ENCODE measurements at places on chromosomes 16 and 17.

DNA sequence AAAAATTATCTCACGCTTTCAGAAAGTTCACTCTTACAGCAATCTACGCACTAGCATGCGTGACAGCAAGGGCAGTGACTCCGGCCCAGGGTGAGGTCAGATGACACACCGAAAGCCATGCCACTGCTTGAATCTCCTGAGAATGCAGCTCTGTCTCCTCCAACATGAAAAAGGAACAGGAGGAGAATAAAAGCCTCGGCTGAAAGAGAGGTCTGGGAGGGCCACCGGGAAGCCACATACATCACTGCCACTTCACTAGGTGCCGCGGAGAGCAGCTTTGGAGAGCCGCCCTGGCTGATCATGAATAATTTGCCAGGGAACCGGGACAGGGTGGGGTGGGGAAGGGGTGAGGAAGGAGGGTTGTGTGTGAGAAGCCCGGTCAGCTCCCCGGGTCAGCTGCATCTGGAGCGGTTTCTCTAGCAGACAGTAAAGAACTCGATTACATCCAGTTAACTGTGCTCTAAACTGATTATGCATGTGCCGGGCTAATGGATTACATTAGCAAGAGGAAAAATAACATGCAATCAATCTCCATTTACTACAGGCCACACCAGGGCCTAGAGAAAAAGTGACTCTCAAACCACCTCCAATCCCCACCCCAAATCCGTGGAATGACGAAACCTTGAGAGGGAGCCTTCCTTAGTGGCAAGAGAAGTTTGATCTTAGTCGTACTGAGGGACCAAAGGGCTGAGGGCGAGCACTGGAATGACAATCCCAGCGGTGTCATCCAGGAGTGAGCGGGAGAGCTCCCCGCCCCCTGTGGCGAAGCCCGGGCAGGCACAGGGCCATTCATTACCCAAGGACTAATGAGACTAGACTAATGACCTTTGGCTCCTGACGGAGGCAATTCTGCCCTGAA is 100.3 kb downstream of the ZFHX3 start:
- DNase-seq = no peak

DNA sequence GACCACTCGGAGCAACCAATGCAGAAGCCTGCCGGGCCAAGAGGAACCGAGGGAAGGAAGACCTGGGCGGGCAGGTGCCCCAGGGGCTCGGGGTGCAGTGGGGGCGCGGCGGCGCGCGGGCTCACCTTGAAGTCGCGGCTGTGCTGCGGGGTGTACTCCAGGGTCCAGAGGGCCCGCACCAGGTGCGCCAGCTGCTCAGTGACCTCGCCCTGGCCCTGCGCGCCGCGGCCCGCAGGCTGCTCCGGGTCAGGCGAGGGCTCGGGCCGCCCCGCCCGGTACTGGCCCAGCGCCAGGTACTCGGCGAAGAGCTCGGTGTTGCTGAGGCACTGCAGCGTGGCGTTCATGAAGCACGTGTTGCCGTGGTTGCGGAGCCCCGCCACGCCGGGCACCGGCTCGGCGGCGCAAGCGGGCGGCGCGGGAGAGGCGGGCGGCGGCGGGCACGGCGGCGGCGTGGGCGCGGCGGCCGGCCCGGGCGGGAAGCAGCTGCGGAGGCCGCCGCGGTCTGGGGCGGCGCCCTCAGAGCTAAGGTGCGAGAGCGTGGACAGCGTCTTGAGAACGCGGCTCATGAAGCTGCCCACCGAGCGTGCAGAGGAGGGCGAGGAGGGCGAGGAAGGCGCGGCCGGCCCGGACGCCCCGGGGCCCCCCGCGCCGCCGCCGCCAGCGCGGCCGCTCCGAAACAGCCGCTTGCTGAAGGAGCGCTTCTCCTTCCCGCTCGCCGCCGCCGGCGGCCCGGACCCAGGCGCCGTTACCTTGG is 562 bp downstream of the USP31 start:
- peak; percentile 64 for DNase-seq

DNA sequence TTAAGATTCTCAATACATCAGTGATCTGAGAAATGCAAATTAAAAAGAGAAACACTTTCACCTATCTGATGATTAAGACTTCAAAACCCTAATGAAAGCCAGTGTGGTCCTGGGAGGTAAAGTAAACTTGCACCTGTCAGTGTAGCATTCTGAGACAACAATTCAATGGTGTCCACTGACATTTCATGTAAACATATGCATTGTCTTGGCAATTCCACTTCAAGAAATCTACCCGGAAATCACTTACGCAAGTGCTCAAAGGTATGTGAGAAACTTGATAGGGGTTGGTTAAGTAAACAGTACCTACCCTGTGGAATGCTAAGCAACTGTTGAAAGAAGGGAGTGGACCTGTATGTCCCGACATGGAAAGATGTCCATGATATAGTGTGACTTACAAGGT is 2.1 kb downstream of the ST6GALNAC1 start:
- no peak for DNase-seq

DNA sequence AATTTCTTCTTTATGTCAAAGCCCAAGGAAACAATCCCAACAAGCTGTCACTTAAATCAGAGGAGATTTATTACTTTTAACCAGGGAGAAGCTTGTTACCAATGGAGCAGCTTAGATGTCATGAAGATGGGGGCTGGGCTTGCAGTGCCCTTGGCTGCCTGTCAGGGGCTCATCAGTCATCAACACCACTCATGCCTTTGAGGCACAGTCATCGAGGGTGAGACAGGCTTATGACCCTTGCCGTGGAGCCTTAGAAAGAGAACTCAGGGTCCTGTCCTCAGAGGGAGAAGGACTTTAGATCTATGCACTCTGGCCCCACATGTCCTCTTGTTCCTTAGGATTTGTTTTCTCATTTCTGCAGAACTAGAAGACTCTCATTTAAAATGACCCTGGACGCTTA is 318.3 kb downstream of the CBLN1 start:
- no peak for DNase-seq

DNA sequence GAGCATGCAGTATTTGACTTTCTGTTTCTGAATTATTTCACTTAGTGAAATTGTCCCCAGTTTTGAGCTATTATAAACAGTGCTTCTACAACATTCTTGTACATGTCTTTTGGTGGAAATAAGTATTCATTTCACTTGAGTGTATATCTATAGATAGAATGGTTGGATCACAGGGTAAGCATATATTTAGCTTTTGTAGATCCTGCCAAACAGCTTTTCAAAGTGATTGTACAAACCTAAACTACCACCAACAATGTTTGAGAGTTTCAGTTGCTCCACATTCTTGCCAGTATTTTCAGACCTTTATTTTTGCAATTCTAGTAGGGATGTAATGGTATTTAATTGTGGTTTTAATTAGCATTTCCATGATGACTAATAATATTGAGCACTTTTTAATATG is 91.6 kb downstream of the CCT6B start:
- DNase-seq = no peak

DNA sequence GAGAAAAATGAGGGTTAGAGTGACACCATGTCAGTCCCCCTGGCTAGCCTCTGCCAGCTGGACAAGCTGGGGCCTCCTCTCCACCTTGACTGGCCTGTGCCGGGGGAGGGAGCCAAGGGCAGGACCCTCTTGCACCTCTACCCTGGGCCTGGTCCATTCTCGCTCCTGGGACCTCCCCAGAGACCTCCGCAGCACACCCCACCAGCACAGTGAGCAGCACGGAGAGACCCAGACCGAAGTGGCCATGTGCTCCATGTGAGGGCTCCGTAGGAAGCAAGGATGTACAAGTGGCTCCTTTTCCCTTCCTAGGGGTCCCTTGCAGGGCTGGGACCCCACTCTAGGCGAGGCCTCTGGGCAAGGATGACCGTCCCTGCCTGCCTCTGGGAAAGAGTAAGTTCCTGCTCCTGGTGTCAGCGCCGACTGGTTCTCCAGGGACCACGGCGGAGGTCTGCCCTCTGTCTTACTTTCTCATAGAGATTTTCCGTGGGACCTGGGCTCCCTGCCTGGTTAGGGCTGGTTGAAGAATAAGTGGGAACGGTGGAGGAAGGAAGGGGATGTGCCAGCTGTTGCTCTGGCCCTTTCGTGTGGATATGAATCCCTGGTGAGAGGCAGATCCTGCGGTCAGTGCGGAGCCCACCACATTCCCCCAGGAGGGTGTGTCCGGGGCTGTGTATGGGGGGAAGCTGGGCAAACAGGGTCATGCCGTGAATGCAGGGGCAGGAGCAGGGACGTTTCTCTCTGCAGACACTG is 124.2 kb downstream of the METRNL start:
- DNase-seq = no peak

Measured in stimulated activated CD4-positive, alpha-beta T cell treated with anti-CD3 and anti-CD28 coated beads, Interleukin-4, amount 100 ng/mL, for 1 hour (primary cell).